ENCODE measurements at places on chromosomes 4 and X.

GRCh38 chr4:2194496-2194895, 47.4 kb downstream of the HAUS3 start:
- DNase-seq, result no peak

DNA sequence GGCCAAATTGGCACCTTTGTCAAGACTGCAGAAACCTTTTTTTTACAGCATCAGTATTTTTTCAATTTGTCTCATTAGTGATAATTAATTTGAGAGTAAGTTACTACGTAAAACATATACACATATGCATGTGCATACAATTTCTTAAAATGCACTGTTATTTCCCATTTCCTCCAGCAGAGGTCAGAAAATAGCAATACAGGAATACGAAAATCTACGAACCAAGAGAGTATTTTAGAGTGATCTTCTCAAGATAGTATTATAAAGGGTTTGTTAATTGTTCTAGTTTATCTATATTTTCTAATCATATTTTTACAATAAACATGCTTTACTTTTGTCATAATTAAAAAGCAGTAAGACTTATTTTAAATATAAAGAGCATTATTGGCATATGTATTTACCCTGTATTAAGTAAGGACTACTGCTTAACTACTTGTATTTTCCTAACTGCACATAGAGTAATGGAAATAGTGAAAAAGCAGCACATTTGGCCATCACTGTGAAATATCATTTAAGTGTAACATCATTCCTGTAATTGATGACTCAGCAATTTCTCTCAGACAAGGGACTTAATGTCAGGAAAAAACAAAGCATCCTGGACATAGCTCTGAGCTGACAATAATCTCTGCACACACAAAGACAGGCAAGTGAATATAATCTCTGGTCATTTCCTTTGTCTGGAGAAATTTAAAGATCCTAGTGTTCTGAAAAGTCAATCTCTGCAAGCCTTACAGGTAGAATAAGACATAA, 45.6 kb downstream of the MAOB start:
- DNase-seq, result peak; percentile 26

- DNase-seq, result peak; percentile 92
Observed at GRCh38 chr4:147799986-147800555, 68.2 kb downstream of the ARHGAP10 start.

DNA sequence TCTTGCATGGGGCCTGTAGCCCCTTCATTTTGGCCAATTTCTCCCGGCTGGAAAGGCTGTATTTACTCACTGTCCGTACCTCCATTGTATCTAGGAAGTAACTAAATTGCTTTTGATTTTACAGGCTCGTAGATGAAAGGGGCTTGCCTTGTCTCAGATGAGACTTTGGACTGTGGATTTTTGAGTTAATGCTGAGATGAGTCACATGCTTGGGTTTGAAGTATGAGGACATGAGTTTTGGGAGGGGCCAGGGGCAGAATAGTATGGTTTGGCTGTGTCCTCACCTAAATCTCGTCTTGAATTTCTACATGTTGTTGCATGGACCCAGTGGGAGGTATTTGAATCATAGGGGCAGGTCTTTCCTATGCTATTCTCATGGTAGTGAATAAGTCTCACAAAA, 407.6 kb upstream of the NDST3 start:
- DNase-seq, result no peak

- no peak for DNase-seq
Observed at GRCh38 chr4:153223930-153224329, 19.7 kb downstream of the TRIM2 start.

DNA sequence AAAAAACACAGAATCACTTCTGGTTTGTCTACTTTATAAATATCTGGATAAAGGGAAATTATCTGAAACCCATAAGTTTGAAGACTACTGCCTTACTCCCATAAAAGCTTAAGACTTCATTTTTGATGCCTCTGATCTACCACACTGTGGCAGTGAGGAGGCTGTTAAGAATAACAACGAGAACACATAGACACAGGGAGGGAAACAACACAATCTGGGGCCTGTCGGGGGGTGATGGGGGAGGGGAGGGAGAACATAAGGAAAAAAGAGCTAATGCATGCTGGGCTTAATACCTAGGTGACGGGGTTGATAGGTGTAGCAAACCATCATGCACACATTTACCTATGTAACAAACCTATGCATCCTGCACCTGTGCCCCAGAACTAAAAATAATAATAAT, 573.7 kb downstream of the GBA3 start:
- DNase-seq, result no peak

GRCh38 chr4:42608551-42608950, 48.4 kb downstream of the ATP8A1 start:
- peak; percentile 4 for DNase-seq

GRCh38 chr4:149738156-149738555, 77.5 kb downstream of the IQCM start:
- DNase-seq, result no peak

DNA sequence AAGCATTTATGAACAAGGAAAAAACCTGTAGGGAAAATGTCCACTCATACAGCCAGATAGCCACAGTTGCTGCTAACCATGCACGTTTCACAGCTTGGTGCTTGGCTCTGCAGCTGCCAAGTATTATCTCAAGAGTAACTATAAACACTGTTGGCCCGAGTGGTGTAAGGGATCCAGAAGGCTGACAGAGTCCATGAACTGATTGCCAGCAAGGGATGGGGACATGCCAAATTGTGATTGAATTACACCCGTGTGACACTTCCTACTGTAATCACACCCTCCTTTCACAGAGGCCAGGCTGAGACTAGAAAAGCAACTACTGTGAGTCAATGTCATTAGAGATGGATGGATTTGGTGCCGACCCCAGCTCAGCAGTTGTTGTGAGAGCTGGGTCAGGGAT, 223.9 kb upstream of the ANKRD50 start:
- DNase-seq, result no peak

DNA sequence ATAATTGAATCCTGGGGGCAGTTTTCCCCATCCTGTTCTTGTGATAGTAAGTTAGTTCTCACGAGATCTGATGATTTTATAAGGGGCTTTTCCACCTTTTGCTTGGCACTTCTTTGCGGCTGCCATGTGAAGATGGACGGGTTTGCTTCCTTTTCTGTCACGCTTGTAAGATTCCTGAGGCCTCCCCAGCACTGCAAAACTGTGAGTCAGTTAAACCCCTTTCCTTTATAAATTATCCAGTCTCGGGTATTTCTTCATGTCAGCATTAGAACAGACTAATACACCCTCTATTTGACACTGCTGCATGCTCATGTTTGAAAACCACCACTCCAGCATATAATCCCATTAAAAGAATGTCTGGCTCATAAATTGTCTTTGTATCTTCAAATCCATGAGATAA, 264.4 kb upstream of the ITM2A start:
- no peak for DNase-seq

GRCh38 chr4:185740471-185740873, 71.5 kb downstream of the SORBS2 start:
- DNase-seq, result no peak

GRCh38 chr4:185846505-185847150, 34.6 kb upstream of the SORBS2 start:
- DNase-seq, result no peak

DNA sequence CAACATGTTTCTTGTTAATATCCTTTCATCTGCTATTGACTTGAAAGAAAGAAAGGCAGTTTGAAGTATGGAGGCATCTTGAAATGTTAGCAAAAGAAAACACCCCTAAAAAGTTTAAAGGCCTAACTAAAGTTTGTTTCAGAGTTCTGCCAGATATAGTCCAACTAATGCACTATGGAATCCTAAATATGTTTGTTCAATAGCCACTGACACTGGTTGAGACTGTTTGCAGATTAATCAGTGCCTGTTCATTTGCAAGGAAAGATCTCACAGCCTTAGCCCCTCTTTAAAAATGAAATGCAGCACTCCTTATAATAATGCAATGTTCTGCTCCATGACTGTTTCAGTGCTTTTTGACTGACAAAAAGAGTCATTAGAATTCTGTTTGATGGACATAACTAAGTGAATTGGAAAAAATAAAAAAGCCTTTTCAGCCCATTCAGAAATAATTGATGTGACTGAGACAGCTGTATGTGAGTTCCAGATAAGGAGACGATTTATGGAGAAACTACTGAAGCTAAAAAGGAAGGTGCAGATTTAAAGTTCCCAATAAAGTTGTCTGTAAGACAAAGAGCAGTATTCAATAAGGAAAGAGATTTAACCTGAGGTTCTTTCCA, 192.0 kb downstream of the PCDH7 start:
- DNase-seq, result no peak

GRCh38 chr4:169098532-169098931, 88.5 kb upstream of the CBR4 start:
- DNase-seq, result peak; percentile 3

DNA sequence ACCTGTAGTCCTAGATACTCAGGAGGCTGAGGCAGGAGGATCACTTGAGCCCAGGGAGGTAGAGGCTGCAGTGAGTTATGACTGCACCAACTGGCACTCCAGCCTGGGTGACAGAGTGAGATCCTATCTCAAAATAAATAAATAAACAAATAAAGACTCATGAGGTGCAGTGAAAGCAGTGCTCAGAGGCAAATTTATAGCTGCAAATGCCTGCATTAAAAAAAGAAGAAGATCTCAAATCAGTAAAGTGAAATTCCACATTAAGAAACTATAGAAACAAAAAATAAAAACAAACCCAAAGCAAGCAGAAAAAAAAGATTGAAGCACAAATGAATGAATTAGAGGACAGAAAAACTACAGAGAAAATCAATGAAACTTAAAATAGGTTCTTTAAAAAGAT, 22.5 kb upstream of the HSD17B13 start:
- no peak for DNase-seq

- DNase-seq, result no peak
Observed at GRCh38 chrX:129000797-129001196, 522.5 kb downstream of the SMARCA1 start.

GRCh38 chr4:185122681-185123345, 20.3 kb upstream of the SLC25A4 start:
- DNase-seq, result no peak

GRCh38 chrX:35406386-35406785, 391.8 kb upstream of the MAGEB16 start:
- DNase-seq, result no peak

- no peak for DNase-seq
Observed at GRCh38 chr4:54060116-54060515, 4.3 kb downstream of the CHIC2 start.

GRCh38 chr4:2077537-2078460, 18.7 kb downstream of the NAT8L start:
- no peak for DNase-seq

- DNase-seq, result peak; percentile 75
Observed at GRCh38 chr4:102263024-102263787, 82.1 kb downstream of the SLC39A8 start.

GRCh38 chrX:55659931-55660330, 36.7 kb downstream of the FOXR2 start:
- DNase-seq, result no peak

- no peak for DNase-seq
Observed at GRCh38 chr4:56388306-56388705, 1.0 kb upstream of the AASDH start.

DNA sequence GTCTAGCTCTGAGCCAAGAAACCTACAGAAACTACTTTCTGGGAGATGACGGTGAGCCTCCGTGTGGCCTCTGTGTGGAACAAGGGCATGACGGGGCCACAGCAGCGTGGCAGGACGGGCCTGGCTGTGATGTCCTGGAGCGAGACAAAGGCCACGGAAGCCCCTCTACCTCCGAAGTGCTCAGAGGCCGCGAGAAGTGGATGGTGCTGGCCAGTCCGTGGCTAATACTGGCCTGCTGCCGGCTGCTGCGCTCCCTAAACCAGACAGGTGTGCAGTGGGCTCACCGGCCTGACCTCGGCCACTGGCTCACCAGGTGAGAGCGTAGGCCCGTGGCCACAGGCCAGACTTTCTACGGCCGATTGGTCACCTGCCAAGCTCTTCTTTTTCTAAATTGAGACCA, 24.6 kb downstream of the PIGG start:
- no peak for DNase-seq

DNA sequence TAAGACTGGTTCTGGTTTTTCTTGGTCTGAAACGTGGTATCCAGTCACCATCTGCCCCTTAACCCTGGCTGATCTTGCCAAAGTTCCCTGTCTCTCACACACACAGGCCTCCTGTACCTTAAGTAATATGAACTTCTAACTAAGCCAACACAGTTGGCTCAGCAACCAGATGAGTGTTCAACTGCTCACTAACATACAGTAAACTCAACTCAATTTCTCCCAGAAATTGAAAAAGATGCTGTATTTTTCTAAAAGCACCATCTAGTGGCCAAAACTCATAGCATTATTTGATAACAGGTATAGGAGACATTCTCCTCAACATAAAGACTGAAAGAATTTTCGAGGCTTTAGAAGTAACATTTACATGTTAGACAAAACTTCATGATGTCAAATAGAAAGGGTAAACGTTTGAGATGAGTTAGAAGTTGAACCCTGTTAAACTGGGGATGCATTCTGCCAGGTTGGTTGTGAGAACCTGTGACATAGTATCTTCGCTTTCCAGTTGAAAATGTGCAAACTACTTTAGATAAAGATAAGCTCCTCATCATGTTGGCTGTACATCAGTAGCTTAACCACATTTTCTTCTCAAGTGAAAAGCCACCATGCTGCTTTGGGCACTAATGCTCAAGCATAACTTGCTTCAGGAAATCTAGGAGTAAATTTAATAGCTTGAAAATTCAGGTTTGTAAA, 31.2 kb downstream of the CCNI start:
- DNase-seq, result peak; percentile 48

DNA sequence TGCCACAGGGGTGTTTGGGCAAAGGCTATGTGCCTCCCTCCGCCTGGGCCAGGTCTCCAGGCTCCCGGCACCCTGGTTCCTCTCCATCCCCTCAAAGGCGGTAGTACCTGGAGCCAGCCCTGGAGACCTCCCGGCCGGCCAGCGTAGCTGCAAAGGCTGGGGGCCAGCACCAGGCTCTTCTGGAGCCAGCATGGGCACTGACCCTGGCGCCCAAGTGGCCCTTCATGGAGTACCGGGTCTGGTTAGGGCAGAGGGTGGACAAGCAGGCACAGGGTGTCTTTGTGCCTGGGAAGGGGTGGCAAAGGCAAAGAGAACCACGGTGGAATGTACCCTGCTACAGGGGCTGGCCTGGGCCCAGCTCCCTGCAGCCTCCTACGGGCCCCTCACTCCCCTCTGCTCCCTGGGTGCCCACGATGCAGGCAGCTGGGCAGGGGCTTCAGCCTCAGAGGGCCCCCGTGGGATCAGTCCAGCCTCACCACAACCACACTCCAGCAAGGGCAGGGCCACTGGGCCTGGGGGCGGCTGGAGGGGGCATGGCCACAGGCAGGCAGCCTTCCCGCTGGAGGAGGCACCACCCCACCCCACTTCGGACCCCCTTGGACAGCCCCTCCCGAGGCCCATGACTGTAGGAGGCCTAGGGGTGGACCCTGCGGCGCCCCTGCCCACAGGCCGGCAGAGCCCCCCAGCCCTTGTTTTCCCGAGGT, 112.9 kb upstream of the NKX1-1 start:
- no peak for DNase-seq
